Tibial nerve (tissue), 4 donors: ENCODE measurements at places on chromosomes 5 and 9. TPM values are rescaled to one million over a fixed set of nuclear protein-coding genes. Genes with fewer than 3 reads are reported as not detected.

Gene GRM6
- not detected for total RNA-seq

Gene PDE6A
- total RNA-seq = 0.22 TPM

GRCh38 chr9:121305269-121305994 lies 37.5 kb downstream of the GSN start:
- no peaks in the 10 kb centered on the region for H3K27me3 ChIP-seq
- peaks cover 37% of the 10 kb centered on the region for H3K36me3 ChIP-seq
- peaks cover 46% of the 10 kb centered on the region for H3K4me1 ChIP-seq
- H3K4me3 ChIP-seq = no peak overlapping the region
- peak; percentile 80 for DNase-seq
- H3K27ac ChIP-seq = peak overlapping the region; percentile 98

DNA sequence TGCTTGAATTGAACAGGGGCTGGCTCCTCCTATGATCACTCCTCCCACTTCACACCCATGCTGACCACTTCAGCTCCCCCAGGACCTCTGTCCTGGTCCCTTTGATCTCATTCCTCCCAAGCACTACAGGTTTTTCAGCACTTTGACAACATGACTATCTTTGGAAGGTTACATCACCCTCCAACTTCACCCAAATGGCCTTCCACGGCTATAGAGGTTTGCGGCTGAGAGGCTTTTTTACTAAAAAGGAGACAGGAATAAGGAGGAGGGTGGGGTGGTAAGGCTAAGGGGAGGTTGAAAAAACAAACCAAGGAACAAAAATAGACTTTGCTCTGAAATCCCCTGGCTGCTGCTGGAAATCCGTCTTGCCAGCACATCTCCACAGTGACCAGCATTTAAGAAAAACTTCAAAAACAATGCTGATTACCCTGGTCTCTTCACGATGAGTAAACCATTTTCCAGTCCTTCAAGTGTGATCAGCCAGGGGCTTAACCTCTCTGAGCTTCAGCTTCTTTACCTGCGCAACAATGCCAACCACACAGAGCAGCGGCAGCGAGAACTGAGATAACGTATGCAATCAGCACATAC lies 102.7 kb downstream of the DPYSL3 start:
- DNase-seq = no peak
- no peaks in the 10 kb centered on the region for H3K27me3 ChIP-seq
- H3K27ac ChIP-seq = no peak overlapping the region
- H3K4me1 ChIP-seq = peaks cover 13% of the 10 kb centered on the region

- no peaks in the 10 kb centered on the region for H3K36me3 ChIP-seq
- H3K27me3 ChIP-seq = no peaks in the 10 kb centered on the region
- no peak overlapping the region for H3K4me3 ChIP-seq
- no peak overlapping the region for H3K27ac ChIP-seq
- H3K4me1 ChIP-seq = peaks cover 4% of the 10 kb centered on the region
Measured at GRCh38 chr5:168886157-168886556, 307.0 kb upstream of the PANK3 start.

DNA sequence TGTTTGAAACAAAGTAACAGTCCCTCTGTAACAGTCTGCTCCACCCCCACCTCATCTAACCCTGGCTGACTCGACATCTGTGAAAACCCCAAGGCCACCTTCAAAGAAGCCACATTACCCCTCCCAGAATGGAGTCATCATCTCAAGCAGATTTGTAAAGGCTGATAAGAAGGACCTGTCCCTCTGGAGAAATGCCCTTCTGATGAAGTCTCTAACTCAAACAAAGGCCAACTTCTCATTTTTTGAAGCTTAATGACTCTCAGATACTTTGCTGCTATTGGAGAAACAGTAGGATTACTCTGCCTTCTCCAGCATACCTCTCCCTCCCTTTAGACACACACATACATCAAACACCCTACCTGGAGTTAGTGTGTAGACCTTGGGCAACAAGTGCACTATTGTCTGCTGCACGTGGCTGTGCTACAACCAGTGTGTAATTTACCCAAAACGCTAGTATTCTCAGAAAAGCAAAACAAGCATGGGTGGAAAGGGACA lies 5.3 kb upstream of the SUSD1 start:
- H3K4me1 ChIP-seq = no peaks in the 10 kb centered on the region
- no peak for DNase-seq
- H3K27ac ChIP-seq = no peak overlapping the region
- H3K27me3 ChIP-seq = no peaks in the 10 kb centered on the region
- H3K4me3 ChIP-seq = no peak overlapping the region

- no peak overlapping the region for H3K27ac ChIP-seq
- no peaks in the 10 kb centered on the region for H3K27me3 ChIP-seq
- H3K4me1 ChIP-seq = no peaks in the 10 kb centered on the region
- H3K36me3 ChIP-seq = no peaks in the 10 kb centered on the region
- no peak for DNase-seq
- no peak overlapping the region for H3K4me3 ChIP-seq
Measured at GRCh38 chr5:1860949-1861348, 21.8 kb downstream of the IRX4 start.
